CD8-positive, alpha-beta memory T cell (primary cell): ENCODE measurements at places on chromosomes 11 and 22. TPM values are rescaled to one million over a fixed set of nuclear protein-coding genes. Genes with fewer than 3 reads are reported as not detected.

DNA sequence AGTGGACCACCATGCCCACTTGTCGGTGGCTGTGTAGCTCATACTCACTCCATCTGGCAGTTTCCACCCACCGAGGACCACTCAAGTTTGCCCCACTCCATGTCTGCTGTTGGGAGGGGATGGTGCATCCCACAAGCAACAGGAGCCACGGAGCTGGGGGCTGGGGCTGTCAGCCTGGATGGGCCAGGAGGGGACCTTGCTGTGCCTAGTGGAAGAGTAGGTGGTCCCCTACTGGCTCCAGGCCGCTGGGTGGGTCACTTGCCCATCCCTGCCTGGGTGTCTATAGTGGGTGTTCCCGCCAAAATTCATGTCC lies 57.0 kb downstream of the SMIM38 start:
- no peak for DNase-seq
- no peaks in the 10 kb centered on the region for H3K36me3 ChIP-seq
- no peak overlapping the region for H3K4me3 ChIP-seq

GRCh38 chr11:129976328-129976727 lies 26.3 kb downstream of the PRDM10 start:
- no peak for DNase-seq
- H3K4me1 ChIP-seq: no peaks in the 10 kb centered on the region
- H3K36me3 ChIP-seq: no peaks in the 10 kb centered on the region
- H3K4me3 ChIP-seq: no peak overlapping the region
- H3K27me3 ChIP-seq: no peaks in the 10 kb centered on the region

RAB3IL1 gene
- 0.28 TPM for total RNA-seq

DNA sequence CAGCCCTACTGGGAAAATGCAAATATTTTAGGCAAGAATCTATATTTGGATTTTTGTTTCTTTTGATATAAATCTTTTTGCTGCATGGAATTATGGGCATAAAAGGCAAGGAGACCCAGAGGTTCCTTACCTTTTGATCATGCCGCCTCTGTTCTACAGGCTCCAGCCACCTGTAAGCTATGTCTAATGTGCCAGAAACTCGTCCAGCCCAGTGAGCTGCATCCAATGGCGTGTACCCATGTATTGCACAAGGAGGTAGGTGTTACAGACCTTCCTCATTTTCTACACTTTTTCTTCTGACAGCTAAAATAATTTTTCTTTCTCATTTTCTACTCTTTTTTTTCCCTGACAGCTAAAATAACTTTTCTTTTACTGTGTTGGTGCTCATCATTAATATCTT lies 8.2 kb upstream of the BACE1-AS start:
- H3K4me3 ChIP-seq: no peak overlapping the region
- H3K27ac ChIP-seq: no peak overlapping the region
- peaks cover 13% of the 10 kb centered on the region for H3K36me3 ChIP-seq

DNA sequence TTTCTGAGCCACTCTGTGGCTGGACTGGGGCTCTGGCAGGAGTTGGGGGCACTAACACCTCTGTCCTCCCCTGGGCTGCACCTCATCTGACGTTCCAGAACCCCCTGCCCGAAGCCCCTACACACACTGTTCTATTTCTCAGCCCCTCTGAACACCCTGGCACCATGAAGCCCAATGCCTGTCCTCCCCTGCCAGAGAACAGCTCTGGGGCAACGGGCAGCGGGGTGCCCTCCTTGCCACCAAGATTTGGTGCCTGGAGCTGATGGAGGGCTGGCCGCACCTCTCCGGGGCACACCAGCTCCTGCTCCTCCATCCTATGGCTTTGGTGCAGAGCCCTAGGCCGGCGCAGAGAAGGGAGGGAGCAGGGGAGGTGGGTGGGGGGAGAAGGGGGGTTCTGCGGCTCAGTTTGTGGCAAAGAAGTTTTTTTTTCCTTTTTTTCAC lies 16.3 kb downstream of the DUSP8 start:
- no peaks in the 10 kb centered on the region for H3K36me3 ChIP-seq
- H3K4me1 ChIP-seq: no peaks in the 10 kb centered on the region
- no peaks in the 10 kb centered on the region for H3K27me3 ChIP-seq
- H3K27ac ChIP-seq: no peak overlapping the region
- DNase-seq: no peak
- no peak overlapping the region for H3K4me3 ChIP-seq

SLC1A2 gene
- total RNA-seq: not detected

SYT9 gene
- not detected for total RNA-seq

GNG3 gene
- total RNA-seq: not detected
